ENCODE measurements at places on chromosomes 3 and 15.

DNA sequence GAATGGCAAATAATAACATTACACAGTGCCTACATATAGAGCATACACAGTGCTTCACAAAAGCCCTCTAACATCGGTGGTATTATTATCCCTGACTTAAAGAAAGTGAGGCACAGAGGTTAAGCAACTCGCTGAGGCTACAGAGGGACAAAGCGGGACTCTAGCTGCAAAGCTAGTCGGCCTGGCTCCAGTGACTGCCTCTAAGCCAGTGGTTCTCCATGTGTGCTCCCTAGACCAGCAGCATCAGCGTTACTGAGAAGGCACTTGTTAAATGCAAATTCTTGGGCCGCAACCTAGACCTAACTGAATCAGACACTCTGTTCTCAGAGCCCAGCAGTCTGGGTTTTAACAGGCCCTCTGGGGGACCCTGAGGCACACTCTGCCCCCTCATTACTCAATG is 33.1 kb upstream of the LIPC start:
- no peak for DNase-seq

- no peak for DNase-seq
Measured at GRCh38 chr3:156768390-156768789, 57.8 kb upstream of the LEKR1 start.

GRCh38 chr3:147403511-147403910 is 2.8 kb downstream of the ZIC4 start:
- DNase-seq, result no peak

GRCh38 chr3:45564172-45564571 is 30.4 kb upstream of the LIMD1 start:
- no peak for DNase-seq

All from stimulated activated CD4-positive, alpha-beta T cell treated with anti-CD3 and anti-CD28 coated beads, TNF-alpha, amount 100 ng/mL, for 24 hours (primary cell).